ENCODE measurements at places on chromosomes 1 and 21.
A peak's percentile ranks its signal among the peaks of the same experiment; 100 is the strongest.

- no peak for DNase-seq
Measured at GRCh38 chr1:23417570-23417969, 7.0 kb downstream of the TCEA3 start.

GRCh38 chr1:236201786-236202185 is 59.4 kb downstream of the GPR137B start:
- DNase-seq = no peak

DNA sequence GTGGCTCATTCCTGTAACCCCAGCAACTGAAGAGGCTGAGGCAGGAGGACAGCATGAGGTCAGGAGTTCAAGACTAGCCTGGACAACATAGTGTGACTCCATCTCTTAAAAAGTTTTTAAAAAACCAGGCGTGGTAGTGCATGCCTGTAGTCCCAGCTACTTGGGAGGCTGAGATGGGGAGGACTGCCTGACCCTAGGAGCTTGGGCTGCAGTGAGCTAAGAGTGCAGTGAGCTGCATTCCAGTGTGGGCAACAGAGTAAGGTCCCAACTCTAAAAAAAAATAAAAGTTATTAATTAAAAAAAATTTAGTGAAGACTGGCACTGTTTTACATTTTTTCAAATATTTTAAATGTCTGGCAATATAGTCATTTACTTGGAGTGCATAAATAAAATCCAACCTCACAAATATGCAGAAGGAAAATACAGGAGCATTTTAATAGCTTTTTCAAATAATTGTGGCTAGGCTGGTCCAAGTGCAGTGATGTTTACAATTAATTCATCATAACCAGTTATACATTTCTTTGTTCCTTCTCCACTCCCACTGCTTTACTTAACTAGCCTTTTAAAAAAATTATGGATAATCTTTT is 10.8 kb downstream of the ZBTB8OS start:
- DNase-seq = no peak

- DNase-seq = no peak
Measured at GRCh38 chr1:225427235-225428067, at the start of gene LBR. LBR (minus strand) TSS chr1:225428038; CDS start chr1:225424075, 3,963 bp downstream.

- DNase-seq = no peak
Measured at GRCh38 chr1:207925210-207925609, 14.3 kb upstream of the CD34 start.

- DNase-seq = no peak
Measured at GRCh38 chr21:17964199-17964598, 145.0 kb upstream of the C21orf91 start.

GRCh38 chr1:26029864-26030481 is 8.4 kb downstream of the EXTL1 start:
- no peak for DNase-seq

DNA sequence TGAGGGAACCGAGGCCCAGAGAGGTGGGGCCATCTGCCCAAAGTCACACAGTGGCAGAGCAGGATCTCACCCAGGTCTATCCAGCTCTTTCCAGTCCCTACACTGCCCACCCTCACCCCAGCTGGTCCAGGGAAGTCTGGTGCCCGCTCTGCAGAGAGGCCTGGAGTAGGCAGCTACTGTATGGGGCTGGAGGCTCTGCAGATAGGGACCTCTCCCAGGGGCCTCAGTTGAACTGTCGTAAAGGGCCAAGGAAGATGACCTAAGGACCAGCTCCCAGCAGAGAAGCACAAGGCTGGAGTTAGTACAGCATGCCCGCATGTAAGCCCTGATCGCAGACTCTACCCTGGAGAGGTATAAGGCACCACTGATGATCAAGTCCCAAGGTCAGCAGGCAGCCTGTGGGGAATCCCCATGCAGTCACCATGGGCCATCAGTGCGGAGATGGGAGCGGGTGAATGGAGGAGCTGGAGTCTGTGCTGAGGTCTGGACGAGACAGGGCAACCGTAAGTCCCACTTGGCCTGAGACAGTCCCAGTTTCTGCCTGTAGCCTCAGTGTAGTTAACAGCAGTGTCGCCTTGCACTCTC is 320.2 kb downstream of the MATN1 start:
- no peak for DNase-seq

- no peak for DNase-seq
Measured at GRCh38 chr1:45925728-45926287, 122.4 kb downstream of the MAST2 start.

GRCh38 chr1:66300280-66300971 is 233.5 kb upstream of the SGIP1 start:
- DNase-seq = no peak

DNA sequence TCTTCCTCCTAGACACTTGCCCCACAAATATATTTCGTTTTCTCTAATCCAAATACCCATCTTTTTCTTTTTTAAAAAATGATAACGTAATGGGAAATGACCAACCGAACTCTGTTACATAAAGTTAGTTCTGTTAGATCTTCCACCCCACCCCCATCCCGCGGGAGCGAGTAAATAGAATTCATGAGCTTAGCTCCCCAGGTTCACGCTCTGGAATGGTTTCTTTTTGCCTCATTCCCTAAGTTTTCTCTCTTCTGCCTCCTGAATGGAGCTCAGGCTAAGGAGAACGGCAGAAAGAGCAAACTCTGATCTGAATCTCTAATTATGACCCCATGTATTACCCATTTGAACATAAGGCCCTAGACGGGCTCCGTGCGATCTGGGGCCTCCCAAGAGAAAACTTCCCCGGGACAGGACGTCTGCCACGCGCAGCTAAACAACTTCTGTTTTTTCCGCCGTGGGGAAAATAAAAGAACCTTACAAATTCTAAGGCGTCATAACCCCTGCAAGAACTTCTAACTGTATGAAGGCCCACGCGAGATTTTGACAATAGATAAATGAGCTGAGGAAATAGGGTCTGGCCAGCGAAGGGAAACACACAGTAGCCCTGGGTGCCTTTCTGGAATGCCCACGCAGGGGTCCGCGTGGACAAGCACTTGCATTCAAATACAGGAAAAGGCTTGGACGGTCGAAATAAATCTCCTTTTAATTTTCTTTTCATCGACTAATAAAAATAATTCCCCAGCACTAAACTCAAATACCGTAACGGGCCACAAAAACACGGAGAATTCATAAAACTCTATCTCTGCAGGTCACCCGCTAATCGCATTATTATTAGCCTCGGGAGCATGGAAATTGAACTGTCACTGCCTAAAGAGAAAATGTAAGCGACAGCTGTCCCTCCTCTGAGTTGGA is 2.2 kb downstream of the TBX15 start:
- DNase-seq = no peak

GRCh38 chr1:201561195-201561564 is 22.3 kb downstream of the NAV1 start:
- DNase-seq = no peak

DNA sequence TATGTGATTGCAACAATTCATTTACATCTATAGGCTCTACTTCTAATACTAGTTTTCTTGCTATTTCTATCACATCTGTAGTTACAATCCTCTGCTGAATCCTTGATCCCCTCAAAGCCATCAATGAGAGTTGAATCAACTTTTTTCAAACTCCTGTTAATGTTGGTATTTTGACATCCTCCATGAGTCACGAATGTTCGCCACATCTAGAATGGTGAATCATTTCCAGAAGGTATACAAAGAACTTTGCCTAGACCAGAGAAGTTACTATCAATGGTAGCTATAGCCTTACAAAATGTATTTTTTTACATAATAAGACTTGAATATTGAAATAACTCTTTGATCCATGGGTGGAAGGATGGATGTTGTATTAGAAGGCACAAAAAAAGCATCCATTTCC is 110.0 kb downstream of the AMY1C start:
- no peak for DNase-seq

DNA sequence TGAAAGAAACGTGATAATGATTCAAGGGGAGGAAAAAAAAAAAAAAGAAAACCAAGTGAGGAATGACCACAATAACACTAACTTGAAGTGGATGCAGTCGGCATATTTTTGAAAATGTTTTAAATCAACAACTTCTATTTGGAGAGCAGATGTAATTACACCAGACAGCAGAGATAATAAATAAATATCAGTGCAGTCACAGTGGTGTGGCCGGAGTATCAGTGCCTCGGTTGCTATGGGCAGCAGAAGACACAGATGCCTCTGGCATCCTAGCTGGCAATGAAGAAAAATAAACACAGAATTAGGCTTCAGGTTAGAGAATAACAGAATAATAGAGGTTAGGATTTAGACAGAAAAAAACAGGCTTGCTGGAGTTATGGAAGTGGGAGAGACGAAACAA is 888.3 kb downstream of the LTN1 start:
- no peak for DNase-seq

GRCh38 chr1:19918057-19918456 is 5.4 kb downstream of the PLA2G2E start:
- DNase-seq = peak; percentile 13

DNA sequence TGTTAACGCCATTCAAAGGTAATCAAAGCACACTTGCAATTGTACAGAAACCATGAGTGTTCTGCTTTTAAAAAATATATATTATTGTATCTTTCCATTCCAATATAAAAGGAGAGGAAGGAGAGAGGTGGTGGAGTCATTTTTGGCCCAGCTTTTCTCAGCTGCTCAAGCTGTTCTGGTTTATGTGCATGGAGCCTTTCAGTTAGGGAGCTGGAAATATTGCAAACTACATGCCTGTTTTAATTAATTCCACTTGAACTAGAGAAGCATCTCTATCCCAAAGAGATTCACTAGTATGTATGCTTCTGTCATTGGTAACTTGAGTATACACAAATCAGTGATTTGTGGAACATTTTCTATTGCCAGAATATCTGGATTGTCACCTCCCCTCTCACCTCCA is 28.5 kb upstream of the C1orf105 start:
- no peak for DNase-seq

DNA sequence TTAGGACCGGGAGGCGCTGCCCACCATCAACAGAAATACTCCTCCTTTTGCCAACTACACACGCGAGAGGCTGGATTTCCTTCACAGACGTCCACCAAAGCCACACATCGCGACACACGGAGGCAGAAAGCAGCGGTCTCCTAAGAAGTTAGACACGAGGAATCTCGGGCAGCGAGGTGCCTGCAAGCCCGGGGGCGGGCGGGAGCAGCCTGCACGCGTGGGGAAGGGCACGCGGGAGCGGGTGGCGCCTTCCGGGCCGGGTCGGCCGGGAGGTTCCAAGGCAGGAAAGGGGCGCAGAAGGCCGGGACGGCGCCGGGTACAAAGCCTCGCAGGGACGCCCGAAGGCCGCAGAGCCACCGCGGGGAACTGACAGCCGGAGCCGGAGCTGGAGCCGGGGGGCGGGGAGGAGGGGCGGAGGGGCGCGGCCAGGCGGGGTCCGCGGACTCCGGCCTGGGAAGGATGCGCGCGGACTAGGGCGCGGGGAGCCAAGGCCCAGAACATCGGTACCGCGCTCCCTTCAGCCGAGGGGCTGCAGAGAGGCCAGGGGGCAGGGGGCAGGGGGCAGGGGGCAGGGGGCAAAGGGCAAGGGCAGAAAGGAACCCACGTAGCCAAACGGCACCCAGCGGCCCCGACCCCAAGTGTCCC is 722 bp downstream of the NPHP4 start:
- DNase-seq = peak; percentile 44

GRCh38 chr1:228267962-228268880 is 60.4 kb downstream of the OBSCN start:
- DNase-seq = no peak

DNA sequence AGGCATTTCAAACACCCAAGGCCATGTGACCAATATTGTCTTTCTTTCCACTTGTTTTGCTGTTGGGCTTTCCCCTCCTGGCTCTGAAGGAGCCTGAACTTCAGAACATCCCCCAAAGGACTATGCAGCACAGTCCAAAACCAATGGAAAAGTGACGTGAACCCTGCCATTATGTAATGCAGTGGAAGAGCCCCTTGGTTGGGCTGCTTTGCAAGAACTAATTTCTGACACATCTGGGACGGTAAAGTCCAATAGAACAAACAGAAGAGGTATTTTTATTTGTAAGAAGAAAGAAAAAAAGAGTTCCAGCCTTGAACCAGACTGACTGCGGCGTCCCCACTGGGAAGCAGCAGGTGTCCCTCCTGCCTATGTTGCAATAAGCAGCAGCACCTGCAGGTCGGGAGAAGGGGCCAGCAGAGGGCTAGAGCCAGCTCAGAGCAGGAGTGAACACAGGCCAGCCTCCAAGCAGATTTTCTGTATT is 116.7 kb downstream of the CDC7 start:
- DNase-seq = no peak

DNA sequence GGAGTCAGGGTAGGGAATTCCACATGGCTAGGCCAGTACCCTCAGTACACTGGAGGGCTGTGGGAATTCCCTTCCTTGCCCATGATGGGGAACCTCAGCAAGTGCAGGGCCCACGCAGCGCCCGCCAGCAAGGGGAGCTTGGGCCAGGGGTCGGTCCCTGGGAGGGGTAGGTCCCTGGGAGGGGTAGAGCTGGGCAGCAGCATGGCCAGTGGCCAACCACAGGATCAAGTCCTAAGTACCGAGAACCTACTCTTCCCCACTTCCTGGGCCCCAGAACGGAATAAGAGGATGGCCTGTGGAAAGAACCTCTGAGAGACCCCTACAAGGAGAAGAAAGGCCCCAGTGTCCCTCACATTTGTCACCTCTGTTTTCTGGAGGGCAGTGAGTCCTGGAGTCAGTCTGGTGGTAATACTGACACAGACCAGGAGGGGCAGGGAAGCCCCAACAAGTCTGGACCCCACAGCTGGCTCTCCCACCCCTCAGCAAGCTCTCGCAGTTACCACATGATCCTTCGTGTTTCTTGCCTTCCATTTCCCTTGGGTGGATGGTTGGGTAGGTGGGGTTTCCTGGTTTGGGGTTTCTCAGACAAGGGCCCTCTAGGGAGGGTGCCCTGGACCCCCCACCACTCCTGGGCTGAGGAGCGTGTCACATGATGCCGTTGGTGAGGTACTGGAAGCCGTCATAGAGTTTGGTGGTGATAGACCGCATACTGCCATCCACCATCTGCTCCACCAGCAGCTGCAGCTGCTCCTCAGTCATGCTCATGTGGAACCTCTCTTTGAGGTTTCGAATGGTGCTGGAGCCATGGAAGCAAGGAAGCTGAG is 10.3 kb downstream of the ZNF687 start:
- no peak for DNase-seq
